GM12878 (cell line): ENCODE measurements at places on chromosomes 12 and 14. TPM values are rescaled to one million over a fixed set of nuclear protein-coding genes. Genes with fewer than 3 reads are reported as not detected.

Gene RND1
- 1.5 and 2.0 TPM in 2 replicates for polyA plus RNA-seq

Gene CCDC177
- not detected in 2 replicates for polyA plus RNA-seq

Gene KRT81
- polyA plus RNA-seq = not detected in 2 replicates

Gene FOXG1
- 0.04 and 0.05 TPM in 2 replicates for polyA plus RNA-seq

Gene GPR135
- 0.32 and 0.47 TPM in 2 replicates for polyA plus RNA-seq

Gene B4GALNT1
- polyA plus RNA-seq = 0.12 TPM in 1 of 2 replicates, not detected in the other

Gene BATF
- 138 and 154 TPM in 2 replicates for polyA plus RNA-seq

Gene APOF
- polyA plus RNA-seq = 0.14 TPM in 1 of 2 replicates, not detected in the other

Gene HOXC12
- not detected in 2 replicates for polyA plus RNA-seq

Gene CRIP1
- 199 and 230 TPM in 2 replicates for polyA plus RNA-seq

Gene AKT1
- polyA plus RNA-seq = 5.0 and 9.0 TPM in 2 replicates

Gene CLEC1B
- not detected in 2 replicates for polyA plus RNA-seq

Gene MYF6
- polyA plus RNA-seq = not detected in 2 replicates

Gene HAL
- polyA plus RNA-seq = not detected in 2 replicates

Gene TAS2R10
- polyA plus RNA-seq = 0.16 TPM in 1 of 2 replicates, not detected in the other

Gene FAM186B
- 0.57 and 0.59 TPM in 2 replicates for polyA plus RNA-seq

Gene CKAP4
- polyA plus RNA-seq = 5.6 and 5.7 TPM in 2 replicates
